Mesothelial cell of epicardium (in vitro differentiated cells): ENCODE measurements at places on chromosomes 5 and 9.
A peak's percentile ranks its signal among the peaks of the same experiment; 100 is the strongest.

DNA sequence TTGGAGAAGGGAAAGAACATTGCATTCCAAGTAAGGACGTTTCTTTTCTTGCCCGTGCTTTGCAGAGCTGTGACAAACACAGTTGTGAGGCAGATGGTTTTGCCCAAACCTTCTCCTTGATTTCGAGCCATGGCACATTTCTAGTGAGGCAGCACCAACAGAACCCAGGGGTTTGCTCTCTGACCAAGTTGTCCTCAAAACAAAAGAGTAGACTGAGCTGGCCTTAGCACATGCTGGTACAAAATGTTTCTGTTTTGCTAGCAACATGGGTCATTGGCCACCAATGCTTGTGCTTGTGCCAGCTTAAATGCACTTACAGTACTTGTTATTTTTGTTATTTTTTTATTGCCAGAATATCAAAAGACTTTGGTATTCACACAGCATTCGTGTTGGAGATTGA, 328.8 kb downstream of the GADD45G start:
- DNase-seq: no peak

GRCh38 chr5:123116757-123117156, 27.7 kb downstream of the PRDM6 start:
- no peak for DNase-seq

GRCh38 chr5:59569158-59569557, 324.4 kb downstream of the PDE4D start:
- DNase-seq: no peak

- DNase-seq: no peak
These were observed 56.0 kb upstream of the PTGER4 start for GRCh38 chr5:40623480-40624420.

DNA sequence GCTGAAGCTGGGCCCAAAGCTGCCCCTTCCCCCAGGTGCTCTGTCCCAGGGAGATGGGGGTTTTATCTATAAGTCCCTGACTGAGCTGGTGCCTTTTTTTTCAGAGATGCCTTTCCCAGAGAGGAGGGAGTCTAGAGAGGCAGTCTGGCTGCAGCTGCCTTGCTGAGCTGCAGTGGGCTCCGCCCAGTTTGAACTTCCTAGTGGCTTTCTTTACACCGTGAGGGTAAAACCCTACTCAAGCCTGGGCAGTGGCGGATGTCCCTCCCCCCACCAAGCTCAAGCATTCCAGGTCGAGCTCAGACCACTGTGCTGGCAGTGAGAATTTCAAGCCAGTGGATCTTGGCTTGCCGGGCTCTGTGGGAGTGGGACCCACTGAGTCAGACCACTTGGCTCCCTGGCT, 41.3 kb downstream of the CAVIN4 start:
- no peak for DNase-seq

DNA sequence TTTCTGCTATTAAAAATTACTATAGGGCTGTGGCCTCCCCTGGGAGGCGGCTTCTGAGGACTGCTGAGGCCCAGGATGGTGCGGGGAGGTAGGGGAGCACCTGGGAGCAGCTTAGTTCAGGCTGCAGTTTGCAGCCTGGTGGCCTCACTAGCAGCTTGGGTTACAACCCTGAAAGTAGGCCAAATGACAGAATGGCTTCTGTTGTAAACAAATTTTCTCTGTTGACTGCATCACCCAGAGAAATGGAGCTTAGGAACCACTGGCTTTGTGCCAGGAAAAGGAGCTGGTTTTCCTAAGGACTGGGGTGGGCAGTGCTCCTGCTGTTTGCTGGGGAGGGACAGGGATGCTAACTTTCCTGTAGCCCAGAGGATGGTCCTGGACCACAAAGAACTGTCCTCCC, 130.3 kb downstream of the ENTREP1 start:
- no peak for DNase-seq

- no peak for DNase-seq
These were observed 44.0 kb upstream of the MAP1B start for GRCh38 chr5:72063219-72063819.

- no peak for DNase-seq
These were observed 101.7 kb downstream of the ANGPTL2 start for GRCh38 chr9:127020802-127021078.

GRCh38 chr5:100787648-100788047, 115.4 kb downstream of the ST8SIA4 start:
- DNase-seq: no peak

DNA sequence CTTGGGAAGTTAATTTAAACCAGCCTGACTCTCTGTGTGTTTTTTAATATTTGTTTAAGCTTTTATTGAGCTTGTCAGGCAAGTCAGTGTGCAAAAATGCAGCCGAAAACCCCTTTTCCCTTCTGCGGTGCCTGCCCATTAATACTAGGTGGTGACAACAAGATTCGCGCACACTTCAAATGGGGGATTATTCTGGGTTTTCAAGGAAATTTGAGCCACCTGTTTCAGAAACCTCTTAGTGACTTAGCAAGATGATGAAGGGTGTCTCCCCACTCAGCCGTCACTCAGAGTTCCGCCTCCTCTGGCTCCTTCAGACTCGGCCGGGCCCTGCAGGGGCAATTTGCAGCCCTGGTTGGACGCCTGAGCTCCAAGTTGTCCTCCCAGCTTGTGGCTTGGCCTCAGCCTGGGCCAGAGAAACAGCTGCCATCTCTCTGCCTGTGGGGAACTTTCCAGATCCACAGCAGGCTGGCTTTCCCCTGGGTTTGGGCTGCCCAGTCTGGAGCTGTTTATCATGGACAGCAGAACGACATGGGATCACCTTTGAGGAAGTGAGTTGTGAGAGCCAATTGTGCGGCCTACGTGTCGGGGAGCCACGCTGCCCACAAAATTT, 75.9 kb downstream of the SPRY4 start:
- DNase-seq: no peak

DNA sequence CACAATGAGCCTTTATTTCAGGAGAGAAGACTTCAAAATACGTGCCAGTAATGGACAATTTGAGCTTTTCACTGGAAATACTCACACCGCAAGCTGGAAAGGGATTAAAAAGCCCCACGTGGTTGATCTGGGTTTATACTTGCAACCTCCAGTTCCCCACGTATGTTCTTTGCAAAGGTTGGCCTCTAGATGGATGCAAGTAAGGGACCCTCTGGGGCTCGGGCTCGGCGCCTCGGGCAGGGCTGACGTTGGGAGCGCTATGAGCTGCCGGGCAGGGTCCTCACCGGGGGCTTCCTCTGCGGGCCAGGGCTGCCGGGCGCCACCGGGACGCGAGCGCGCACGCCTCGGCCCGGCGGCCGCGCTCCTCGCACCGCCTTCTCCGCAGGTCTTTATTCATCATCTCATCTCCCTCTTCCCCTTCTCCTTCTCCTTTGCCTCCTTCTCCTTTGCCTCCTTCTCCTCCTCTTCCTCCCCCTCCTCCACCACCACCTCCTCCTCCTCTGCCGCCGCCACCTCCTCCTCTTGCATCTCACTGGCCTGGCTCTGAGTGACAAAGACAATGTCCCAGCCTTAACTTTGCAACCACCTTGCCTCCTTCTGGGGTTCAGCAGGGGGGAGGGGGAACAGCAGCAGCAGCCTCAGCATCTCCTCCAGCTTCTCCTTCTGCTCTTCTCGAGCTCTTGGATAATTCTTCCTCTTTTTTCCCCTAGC, 701 bp upstream of the ZNF462 start:
- no peak for DNase-seq

DNA sequence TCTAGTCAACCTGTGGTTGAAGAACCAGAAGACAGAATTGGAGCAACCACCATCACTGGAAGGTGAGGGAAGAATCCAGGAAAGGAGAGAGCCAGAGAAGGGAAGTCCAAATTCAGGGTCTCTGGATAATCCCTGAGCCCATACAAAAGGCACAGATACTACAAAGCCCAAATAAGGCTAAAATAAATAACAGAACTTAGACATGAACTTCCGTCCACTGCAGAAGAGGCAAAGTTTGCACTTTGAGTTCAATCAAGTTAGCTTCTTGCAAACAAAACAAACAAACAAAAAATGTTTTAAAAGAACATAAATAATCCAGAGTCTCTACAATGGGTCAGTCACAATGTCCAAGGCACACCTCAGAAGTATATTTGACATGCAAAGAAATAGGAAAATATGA, 21.0 kb downstream of the CFAP77 start:
- DNase-seq: no peak

DNA sequence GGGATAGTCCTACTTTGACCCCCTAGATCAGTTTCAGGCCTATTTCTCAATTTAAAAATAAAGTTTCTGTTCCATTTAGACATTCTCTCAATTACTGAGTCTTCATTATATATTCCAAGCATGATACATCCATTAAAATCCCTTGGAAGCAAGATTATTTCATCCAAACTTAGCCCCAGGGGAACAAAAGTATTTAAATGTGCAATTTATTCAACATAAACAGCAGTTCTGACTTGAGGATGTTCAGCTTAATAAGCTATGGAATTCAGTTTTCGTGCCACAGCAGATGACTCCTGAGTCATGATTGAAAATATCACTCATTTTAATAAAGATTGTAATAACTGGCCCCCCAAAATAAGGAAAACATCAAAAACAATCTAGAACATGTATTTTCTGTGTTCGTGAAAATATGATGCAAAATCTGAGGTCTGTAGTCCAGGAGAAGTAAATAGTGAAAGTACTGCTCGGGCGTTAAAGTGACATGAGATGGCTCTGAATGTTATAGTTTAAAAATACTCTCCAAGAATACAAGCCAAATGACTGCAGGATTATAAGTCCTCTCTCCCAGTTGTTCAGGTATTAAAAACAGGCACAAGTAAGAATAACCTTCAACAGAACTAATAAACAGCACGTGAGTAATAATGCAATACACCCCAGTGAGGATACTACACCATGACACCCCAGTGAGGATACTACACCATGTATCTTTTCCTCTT, 67.1 kb downstream of the RETREG1 start:
- no peak for DNase-seq

- DNase-seq: no peak
These were observed 89.8 kb upstream of the TLE4 start for GRCh38 chr9:79481846-79482477.

DNA sequence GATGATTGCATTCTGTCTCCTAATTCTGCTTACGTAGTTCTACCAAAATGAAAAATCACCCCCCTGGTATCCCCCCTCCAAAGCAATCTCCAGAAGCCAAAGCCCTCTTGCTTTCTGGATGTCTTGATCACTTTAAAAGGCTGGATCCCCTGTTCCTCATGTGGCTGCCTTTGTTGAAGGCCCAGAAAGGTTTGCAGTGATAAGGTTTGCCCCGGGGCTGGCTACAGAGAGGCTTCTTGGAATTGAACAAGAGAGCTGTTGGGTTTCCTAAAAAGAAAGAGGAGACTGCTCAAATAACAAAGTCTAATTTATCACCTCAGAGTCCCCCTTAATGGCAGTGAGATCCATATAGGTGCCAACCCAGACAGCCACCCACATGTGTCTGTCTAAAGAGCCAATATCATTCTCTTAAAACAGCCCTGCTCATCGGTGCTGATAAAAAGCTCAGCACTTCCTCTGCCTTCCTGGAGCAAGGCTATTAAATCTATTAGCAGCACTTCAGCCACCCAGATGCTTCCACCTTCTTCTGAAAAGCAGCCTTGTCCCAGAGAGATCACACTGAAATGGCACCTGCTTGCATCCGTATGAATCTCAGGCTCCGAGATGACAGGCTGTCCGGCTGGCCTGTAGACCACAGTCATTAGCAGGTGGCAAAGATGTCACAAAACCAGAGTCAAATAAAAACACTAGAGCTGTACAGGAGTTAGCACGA, 70.9 kb downstream of the TEX10 start:
- no peak for DNase-seq

GRCh38 chr5:149301744-149302380, 30.2 kb downstream of the AFAP1L1 start:
- DNase-seq: no peak

- DNase-seq: no peak
These were observed 180.8 kb downstream of the DNAH5 start for GRCh38 chr5:13763719-13764118.

DNA sequence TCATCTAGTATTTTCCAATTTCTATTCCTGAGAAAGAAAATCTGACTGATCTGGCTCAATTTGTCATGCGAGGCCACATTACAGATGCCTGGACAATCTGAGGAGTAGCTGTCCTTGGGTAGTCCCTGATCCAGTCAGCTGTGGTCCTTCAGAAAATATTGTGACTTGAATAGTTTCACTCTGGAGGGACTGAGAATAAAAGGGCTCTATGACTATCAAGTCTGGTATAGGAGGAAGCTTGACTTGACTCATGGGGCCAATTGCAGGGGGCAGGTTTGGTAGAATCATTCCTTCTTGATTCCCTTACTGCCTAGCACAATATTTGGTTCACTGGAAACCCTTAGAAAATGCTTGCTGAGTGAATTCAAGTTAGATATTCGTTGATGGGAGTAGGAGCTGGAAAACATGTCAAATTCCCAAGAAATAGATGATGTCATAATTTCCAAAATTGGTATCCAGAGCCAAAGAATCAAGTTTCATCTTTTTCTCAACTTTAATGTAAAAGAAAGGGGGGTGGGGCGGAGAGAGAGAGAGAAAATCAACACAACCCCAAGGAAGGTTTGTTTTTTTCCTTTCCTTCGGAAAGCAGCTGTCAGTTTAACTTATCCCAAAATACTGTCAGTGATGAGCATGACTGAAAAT, 32.4 kb upstream of the STX17 start:
- no peak for DNase-seq

GRCh38 chr5:10627160-10627701, 63.4 kb downstream of the ANKRD33B start:
- no peak for DNase-seq

DNA sequence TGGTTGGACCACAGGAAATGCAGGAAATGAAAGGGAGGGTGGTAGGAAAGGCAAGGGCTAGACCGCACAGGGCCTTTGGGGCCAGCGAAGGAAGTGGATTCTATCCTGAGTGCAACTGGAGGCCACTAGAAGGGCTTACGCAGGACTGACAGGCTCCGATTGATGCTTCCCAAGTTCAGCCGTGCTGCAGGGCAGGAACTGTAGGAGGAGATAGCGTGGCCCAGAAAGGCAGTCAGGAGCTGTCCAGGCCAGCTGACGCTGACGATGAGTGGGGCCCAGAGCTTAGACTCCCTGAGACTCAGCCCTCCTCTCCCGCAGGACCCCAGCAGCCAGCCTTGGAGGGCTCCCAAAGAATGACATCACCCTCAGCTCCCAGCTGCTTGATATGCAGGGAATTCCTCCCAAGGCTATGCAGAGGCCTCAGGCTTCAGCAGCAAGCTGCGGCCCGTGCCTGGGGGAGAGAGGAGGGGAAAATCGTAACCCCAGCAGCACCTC, 48.8 kb downstream of the KCNIP1 start:
- DNase-seq: peak; percentile 67
